NCI-H1436 treated with DMSO at 0.1 percent for 48 hours (cell line): ENCODE measurements at places on chromosomes 4 and X.

DNA sequence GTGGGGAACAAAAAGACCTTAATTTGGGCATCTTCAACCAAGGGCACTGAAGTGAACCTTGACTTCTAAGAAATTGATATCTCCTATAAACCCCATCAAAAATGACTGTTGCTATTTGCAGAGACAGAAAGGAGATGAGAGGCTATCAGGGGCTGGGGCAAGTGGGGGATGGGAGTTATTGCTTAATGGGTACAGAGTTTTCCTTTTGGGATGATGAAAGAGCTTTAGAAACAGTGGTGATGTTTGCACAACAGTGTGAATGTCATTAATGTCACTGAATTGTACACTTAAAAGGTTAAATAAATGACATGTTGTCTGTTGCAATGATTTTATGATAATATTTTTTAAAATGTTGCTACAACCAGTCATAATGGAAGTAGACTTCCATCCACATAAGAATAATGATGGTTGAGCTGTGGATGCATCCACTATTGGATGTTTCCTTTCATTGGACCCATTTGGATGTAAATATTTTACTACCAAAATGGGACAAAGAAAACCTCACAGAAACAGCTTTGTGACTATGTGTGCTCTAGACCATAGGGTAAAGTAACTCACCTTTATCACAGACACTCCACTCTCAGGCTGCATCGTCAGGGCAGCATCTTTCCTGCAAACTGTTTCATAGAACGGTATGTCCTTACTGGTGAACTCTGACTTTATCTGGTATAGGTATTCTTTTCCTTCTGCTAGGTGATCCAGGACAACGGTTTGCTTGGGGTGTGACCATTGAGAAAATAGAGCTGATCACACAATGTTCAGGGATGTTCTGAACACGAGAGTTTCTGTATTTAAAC is 31.6 kb upstream of the FAM9A start:
- no peak for DNase-seq

DNA sequence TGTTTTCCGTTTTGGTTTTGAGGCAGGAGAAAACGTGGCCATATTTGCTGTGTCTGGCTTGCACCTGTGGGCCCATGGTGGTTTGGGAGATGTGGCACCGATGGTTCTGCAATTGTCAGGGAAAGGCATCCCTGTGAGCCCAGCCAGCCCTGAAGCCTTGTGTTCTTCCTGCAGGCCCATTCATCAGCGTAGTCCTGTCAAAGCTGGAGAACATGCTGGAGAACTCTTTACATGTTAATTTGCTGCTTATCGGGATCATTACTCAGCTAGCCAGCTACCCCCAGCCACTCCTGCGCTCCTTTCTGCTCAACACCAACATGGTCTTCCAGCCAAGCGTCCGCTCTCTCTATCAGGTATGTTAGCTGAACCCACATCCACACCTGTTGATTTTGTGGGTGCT is 104.7 kb downstream of the GATB start:
- DNase-seq: no peak

DNA sequence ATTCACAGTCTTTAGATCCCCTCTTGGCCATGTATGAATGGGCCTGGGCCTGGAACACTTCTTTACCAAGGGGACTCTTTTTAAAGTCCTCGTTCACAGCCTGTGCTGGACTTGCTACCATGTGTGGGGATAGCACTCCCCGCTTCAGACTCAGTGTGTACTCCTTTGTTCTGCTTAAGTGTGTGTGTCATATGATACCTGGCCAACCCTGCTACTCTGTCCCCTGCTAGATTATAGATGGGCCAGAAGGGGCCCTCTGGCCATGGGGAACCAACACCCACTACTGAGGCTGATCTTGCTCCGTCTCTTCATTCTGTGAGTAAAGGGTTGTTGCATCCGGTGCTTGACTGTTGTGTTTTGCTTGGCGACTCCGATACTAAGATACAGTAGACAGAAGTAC is 8.0 kb downstream of the CCDC110 start:
- no peak for DNase-seq

GRCh38 chr4:89598602-89599001 is 238.4 kb downstream of the SNCA start:
- DNase-seq: peak; percentile 1

DNA sequence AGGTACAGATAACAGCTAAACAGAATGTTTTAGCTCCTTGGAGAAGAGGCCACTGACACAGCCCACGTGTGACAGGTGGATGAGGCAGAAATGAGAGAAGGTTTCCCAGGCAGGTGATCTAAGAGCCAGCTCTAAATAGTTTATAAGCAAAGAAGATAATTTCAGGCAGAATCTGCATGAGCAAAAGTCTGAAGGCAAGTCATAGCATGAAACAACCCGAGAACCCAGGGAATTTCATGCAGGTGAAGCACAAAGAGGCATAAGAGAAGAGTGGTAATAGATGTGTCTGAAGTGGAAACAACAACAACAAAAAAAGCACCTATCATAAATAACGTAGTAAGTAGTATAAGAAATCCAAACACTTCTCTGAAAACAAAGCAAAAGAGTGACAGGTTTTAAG is 275.8 kb upstream of the CPEB2 start:
- no peak for DNase-seq

- DNase-seq: no peak
Observed at GRCh38 chr4:156803056-156803455, 168.5 kb downstream of the PDGFC start.

DNA sequence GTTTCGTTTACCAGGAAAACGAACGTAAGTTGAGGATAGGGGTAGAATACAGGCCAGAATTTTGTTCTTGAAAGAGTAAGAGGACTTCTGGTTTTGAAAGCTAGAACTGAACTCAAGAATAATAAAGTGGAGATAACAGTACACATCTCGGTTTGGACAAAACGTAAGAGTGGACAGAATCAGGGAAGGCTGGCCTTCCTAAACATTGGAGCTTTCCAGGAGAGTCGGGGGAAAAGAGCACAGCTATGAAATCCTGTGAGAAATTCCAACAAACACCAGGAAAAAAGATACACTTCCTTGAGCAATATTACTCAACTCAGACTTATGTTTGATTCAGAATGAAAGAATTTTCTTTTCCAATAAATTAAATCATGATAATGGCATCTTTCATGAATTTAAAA is 1.2 kb downstream of the CTSO start:
- DNase-seq: no peak

DNA sequence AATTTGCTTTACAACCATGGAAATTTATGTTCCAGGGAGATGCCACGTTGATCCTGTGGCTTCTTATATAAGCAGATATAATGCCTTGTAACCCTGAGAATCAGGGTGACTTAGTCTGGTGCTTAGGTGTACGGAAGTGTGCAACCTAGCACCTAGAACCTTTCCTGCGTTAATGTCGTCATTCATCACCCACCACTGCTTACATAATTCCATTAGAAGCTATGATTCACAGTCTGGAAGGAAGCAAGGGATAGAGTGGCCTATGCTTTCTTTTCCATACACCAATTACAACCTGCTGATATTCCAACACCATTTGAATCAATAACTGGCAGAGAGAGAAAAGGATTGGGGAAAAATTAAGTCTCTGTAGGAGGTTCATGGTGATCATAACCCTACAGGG is 17.3 kb upstream of the CXCL8 start:
- DNase-seq: no peak

- no peak for DNase-seq
Observed at GRCh38 chr4:154009191-154009590, 220.3 kb upstream of the SFRP2 start.

DNA sequence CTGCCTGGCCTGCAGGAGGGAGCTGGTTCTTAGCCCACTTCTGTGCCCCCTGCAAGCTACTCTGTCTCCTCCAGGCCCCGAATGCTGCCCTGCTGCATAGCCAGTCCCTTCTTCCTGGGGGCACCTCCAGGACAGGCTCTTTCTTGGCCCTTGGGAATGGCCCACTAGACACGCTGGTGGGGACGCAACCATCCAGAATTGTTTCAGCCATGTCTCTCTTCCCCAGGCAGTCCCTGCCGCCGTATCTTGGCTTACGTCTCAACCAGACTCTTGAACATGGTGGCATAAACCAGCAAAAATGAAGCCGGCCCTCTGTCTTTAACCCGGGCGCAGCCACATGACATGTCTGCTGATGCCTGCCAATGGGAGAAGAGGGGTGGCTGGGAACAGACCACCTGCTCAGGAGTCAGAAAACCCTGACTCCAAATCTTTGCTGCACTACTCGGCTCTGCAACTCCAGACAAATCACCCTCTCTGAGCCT is 9.0 kb downstream of the LRPAP1 start:
- no peak for DNase-seq

GRCh38 chr4:7434141-7434765 is 477 bp downstream of the PSAPL1 start:
- DNase-seq: no peak

DNA sequence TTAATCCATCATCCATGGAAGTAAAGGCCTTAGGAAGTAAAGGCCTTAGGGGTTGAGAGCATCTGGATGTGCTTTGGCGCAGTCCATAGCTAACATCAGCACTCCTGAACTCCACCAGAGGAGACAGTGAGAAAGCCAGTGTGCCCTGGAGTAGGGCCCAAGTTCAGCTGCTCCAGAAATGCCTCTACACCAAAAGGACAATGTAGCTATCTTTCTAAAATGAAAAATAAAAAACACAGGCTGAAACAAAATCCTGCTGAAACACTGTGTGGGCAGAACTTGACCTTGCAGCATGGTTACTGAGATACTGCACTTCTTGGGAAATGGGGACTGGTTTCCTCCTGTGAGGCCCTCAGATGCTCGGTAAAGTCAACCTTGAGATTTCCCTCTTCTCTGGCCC is 29.3 kb downstream of the SH3RF1 start:
- no peak for DNase-seq

- no peak for DNase-seq
Observed at GRCh38 chr4:146674829-146675570, 36.3 kb downstream of the POU4F2 start.

- no peak for DNase-seq
Observed at GRCh38 chrX:127558811-127559210, 493.4 kb downstream of the ACTRT1 start.

DNA sequence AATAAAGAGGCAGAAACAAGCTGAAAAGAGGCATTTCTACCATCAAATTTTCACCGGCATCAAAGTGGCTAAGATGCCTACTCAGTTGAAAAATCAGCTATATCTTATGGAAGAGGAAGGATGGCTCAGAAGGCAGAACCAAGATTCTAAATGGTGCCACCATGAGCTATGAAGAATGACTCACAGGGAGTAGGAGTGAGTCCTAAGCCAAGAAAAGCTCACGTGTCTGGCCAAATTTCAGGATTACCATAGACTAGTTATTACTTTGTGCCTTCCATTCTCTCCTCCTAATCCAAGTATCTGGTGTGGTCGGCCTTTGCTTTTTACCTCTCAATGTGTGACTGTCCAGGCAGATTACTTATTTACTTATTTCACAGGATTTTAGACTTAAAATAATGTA is 54.8 kb downstream of the BMP3 start:
- DNase-seq: no peak

DNA sequence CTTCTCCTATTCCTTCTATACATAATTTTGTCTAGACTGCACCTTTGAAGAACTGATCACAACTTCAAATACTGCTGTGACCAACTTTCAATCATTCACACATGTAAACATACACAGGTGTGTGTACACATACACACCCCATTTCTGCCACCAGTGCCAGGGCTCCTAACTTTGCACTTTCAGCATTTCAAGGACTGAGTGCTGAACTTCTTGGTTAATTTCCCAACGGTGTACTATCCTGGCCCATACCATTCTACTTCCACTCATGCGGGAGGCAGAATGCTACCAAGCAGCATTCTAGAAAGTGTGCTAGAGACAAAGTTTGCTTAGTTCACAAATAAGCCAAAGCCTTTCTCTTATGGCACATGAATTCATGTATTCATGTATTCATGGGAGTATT is 51.2 kb downstream of the RPGR start:
- no peak for DNase-seq

- DNase-seq: no peak
Observed at GRCh38 chr4:100827756-100828155, 309.9 kb upstream of the EMCN start.

GRCh38 chrX:16687514-16687913 is 25.0 kb downstream of the CTPS2 start:
- DNase-seq: no peak

DNA sequence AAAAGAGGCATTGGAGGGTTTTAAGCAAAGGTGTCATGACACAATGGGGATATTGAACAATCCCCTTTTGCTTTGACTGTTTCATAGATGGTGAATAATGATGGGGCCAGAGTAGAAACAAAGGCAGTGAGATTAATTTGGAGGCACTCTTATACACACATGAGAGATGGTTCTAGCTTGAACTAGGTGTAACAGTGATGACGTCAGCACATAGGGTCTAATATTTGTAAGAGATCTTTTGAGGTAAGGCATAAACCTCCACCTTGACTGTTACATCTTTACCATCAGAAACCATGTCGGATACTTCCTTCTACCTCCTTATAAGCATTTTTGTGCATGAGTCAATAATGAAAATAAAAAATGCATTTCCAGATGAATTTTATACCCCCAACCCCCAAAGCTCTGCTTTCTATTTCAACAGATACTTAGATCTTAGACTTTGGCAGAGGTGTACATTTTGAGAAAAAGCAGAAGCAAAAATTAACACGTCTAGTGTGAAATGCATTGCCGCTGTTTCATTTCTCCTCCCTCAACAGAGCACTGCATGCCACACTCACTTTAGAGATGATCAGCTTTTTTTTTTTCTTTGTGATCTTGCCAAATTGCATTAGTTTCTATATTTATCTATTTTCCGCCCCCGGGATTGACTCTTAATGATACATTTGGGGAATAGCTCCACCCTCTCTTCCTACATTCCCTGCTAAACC is 87.2 kb downstream of the HS3ST1 start:
- DNase-seq: no peak

GRCh38 chr4:23320931-23321587 is 568.8 kb downstream of the PPARGC1A start:
- DNase-seq: no peak

DNA sequence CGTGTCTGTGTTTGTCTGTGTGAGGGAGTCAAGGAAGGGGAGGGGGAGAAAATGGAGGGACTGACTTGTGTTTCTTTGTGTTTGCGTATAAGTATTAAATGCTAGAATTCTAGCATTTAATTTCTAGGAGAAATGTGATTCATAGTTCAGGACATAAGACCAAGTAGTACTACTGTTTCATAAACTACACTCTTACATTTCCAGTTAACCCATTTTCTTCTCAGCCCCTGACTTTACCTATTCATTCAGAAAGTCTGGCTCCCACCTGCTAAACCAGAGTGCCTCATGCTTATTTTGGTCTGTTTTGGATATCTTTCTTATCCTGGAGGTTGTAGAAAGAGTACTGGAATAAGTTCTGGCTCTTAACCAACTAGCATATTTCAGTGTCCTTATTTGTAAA is 14.2 kb downstream of the EDA start:
- DNase-seq: no peak
